Suppressor macrophage treated with lipopolysaccharide for 4 hours (primary cell): ENCODE measurements at places on chromosomes 1 and 21.

GRCh38 chr1:232037774-232038388 lies 411.3 kb downstream of the DISC1 start:
- no peak for DNase-seq

DNA sequence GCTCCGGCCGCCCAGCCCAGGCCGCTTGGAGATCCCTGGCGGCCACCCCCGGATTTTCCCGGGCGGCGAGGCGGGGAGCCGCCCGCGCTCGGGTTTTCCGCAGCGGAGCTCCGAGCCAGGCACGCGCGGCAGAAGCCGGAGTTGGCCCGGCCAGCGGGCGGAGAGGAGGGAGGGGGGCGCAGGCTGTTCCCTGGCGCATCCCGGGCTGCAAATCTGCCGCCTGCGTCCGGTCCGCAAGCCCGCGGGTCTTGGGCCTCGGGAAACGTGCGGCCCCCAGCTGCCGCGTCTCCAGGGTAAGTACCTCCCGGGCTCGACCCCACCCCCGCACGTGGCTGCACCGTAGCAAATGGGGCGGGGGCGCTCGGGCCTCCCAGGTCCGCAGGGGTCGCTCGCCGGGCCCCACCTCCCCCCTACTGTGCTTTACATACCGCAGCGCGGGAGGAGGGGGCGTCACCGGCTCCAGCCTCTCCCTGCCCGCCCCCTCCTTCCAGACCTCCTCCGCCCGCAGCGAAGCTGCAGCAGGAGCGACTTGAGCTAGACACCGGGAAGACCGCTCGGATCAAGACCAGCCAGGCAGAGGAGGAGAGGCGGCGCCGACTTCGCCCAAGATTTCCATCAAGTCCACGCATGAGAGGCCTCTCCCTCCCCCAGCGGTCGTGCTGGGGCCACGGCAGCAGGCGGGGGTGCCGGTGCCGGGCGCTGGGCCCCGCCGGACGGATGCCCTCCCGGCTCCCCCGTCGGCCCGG lies 1.6 kb downstream of the TMEM200B start:
- no peak for DNase-seq

- DNase-seq, result peak; percentile 83
These were observed 1.7 kb downstream of the WASF2 start for GRCh38 chr1:27487966-27488884.

- peak; percentile 83 for DNase-seq
These were observed 98.8 kb downstream of the RASAL2 start for GRCh38 chr1:178192686-178193085.

- no peak for DNase-seq
These were observed 90.7 kb upstream of the GFI1 start for GRCh38 chr1:92577261-92577895.

DNA sequence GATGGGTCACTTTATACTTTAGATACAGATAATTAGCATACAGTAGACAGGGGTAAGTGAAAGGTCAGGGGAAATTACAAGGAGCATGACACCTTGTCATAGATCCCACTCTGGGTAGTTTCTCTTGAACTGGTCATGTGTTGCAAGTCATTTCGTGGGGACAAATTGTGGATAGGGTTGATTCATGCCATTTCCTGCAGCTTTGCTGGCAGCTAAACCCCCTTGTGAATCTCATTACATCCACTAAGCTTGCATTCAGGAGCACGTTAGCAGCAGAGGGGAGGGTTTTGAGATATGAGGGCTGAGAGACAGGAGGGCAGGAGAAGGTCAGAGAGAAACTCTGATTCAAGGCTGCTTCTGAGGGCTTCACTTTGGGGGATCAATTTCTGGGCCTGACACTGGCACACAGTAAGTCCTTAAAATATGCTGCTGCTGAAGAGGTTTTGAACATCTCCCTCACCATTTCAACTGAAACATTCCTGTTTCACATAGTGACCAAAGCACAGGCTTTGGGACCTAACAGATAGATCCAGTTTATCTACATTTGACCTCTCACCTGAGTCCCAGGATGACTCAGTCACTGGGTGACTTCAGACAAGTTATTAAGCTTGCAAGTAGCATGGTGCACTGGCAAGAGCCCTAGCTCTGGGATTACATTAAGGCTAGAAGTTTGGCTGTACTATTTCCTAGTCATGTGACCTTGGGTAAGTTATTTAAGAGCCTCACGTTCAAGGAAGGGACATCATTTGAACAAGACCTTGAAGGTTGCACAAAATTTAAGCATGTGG lies 206.0 kb upstream of the USP24 start:
- peak; percentile 3 for DNase-seq

GRCh38 chr21:31493350-31493880 lies 149.4 kb upstream of the TIAM1 start:
- no peak for DNase-seq

- DNase-seq, result peak; percentile 57
These were observed 61.9 kb downstream of the DNTTIP2 start for GRCh38 chr1:93816970-93817678.

DNA sequence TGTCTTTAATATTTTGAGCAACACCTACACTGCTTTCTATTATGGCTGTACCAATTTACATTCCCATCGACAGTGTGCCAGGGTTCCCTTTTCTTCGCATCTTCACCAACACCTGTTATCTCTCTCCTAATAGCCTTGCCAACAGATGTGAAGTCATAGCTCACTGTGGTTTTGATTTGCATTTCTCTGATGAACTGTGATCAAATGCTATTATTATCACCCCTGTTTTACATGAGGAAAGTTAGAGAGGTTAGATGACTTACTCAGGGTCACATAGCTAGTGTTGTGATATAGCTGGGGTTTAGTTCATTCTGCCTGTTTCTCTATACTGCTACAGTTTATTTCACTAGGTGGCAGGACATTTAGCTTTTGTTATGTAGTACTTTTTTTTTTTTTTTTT lies 204.1 kb downstream of the FMN2 start:
- no peak for DNase-seq

GRCh38 chr1:225866981-225867380 lies 15.2 kb downstream of the TMEM63A start:
- DNase-seq, result no peak

GRCh38 chr21:45419162-45419561 lies 14.2 kb downstream of the COL18A1 start:
- no peak for DNase-seq

DNA sequence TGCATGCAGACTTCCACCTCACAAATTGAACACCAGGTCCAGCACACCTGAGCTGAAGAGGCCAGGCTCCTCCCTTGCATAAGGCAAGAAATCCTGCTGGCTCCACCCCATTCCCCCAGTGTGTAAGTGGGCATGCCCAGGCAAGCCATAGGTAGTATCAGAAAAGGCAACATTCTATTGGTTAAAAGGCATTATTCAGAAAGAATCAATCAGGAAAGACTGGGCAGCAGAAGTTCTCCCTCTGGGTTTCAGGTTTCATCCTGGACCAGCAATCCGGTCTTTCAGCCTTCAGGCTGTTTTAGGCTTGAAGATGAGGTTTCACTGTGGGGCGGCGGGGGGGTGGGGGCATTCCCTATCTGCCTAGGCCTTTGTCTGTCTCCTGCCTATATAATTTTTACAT lies 42.0 kb upstream of the LHX8 start:
- DNase-seq, result no peak

GRCh38 chr1:243705585-243705984 lies 144.5 kb downstream of the AKT3 start:
- no peak for DNase-seq
